ENCODE measurements at places on chromosomes 6 and 20.

DNA sequence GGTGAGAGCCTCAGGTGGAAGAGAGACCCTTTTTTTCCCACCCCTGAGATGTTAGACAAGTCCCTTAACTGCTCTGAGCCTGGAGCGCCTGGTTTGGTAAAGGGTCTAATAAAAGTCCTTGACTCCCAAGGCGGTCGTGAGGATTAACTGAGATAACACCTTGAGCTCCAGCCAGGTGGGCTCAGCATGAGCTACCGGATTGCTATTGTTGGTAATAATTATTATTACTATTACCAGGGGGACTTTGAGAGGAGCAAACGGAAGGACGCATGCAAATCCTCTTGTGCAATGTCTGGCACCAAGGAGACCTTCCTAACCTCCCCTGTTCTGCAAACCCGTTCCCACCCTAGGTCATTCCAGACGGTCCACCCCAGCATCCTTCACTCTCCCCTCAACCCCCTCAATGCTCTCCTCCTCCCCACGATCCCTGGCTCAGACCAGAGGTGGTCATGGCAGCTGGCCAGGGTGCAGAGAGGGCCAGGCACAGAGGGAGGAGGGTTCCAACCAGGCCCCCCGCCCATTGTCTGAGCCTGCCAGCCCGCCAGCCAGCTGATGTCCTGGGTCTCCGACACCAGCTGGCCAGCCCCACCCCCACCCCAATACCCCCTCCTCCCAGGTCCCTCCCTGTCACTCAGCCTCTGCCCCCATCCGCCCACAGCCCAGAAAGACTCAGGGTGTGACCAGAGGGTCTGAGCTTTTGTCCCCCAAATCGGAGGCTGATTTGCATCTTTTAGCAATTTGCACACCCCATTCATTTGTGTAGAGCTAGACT lies 14.3 kb upstream of the CBFA2T2 start:
- peak; percentile 44 for DNase-seq

DNA sequence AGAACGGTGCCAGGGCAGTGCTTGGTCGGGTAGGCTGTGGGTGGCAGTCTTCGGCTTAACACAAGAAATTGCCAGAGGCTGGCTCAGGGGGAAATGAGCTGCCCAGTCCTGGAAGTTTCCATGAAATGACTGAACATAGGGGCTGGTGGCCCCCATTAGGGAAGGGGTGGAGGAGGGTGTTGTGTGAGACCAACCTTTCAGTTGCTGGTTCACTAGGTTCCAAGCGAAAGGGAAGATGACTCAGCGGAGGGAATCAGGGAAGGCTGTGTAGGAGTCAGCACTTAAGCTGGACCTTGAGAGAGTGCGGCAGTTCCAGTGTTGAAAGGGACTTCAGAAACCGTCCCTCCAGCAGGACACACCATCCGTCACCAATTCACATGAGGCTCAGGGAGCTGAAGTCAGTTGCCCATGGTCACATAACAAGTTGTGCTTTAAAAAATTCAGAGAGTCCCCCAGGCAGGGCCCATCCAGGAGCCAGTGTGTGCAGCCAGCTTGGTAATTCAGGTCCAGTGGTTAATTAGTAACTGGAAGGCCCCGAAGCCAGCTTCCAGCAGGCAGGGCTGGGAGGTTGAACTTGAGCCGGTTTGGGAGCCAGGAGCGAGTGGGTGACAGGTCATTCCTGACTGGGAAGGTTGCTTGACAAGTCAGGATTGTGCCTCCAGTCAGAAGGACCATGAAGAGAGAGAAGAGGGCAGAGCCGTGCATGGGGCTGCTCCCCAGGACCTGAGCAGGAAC lies at the start of gene SGK2:
Gene SGK2 (plus strand): TSS at position 616 of the 735 bp plus-strand sequence. CDS start 7,469 bp downstream, outside the sequence.
- peak; percentile 95 for DNase-seq

- no peak for DNase-seq
Measured at GRCh38 chr20:63745961-63746731, 6.6 kb downstream of the SLC2A4RG start.

- DNase-seq: no peak
Measured at GRCh38 chr20:58097429-58097828, 131.0 kb downstream of the ANKRD60 start.

GRCh38 chr6:18497006-18497405 lies 109.9 kb downstream of the RNF144B start:
- no peak for DNase-seq

GRCh38 chr20:55174172-55174571 lies 698.8 kb downstream of the DOK5 start:
- no peak for DNase-seq

GRCh38 chr20:56429502-56429901 lies 17.4 kb downstream of the CASS4 start:
- DNase-seq: no peak

- peak; percentile 60 for DNase-seq
Measured at GRCh38 chr6:3471711-3472110, 14.9 kb upstream of the SLC22A23 start.

DNA sequence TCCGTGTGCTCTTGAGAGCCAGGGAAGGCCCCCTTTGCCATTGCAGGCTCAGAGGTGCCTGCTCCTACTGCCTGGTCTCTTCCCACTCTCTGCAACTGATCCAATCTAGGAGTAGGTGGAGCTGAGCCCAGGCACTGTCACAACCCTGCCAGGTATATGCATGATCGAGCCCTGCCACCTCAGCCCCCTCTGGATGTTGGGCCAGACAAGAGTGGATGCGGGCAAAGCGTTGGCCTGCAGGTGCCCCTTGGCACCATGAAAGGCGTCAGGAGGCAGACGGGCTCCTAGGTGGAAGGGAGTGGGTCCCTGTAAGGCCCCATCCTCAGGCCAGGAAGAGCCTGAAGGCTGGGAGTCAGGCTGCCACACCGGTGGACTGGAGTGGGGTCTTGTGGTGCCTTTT lies 5.9 kb upstream of the OR14J1 start:
- no peak for DNase-seq

DNA sequence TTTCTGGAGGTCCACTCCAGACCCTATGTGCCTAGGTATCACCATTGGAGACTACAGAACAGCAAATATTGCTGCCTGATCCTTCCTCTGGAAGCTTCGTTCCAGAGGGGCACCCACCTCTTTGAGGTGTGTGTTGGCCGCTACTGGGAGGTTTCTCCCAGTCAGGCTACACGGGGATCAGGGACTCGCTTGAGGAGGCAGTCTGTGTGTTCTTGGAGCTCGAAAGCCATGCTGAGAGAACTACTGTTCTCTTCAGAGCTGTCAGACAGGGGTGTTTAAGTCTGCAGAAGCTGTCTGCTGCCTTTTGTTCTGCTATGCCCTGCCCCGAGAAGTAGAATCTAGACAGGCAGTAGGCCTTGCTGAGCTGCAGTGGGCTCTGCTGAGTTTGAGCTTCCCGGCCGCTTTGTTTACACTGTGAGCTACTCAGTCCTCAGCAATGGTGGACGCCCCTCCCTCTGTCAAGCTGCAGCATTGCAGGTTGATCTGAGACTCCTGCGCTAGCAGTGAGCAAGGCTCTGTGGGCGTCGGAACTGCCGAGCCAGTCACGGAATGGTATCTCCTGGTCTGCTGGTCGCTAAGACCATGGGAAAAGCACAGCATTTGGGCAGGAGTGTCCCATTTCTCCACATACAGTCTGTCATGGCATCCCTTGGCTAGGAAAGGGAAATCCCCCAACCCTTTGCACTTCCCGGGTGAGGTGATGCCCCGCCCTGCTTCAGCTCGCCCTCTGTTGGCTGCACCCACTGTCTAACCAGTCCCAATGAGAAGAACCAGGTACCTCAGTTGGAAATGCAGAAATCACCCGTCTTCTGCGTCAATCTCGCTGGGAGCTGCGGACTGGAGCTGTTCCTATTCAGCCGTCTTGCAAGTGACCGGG lies 32.5 kb upstream of the ASCC3 start:
- DNase-seq: peak; percentile 69

DNA sequence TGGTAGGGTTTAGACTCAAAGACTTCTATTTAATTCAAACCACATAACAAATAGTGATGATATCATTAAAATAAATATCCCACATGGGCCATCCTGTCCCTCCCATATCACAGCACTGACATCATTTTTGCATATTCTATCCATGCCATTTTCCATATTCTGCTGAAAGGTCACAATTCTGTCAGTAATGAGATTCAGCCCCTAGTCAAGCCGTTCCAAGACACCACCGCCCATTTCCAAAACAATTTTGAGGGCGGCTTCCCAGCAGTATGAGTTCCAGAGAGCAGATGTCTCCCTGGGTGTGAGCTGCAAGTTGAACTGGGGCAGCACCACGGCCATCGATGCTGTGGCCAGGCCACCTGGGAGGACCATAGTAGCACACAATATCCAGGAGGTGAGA lies 65.1 kb upstream of the PLEKHG1 start:
- no peak for DNase-seq

- no peak for DNase-seq
Measured at GRCh38 chr20:43949741-43950618, 35.3 kb downstream of the TOX2 start.

- DNase-seq: peak; percentile 75
Measured at GRCh38 chr6:147201885-147202515, 2.2 kb upstream of the STXBP5 start.

DNA sequence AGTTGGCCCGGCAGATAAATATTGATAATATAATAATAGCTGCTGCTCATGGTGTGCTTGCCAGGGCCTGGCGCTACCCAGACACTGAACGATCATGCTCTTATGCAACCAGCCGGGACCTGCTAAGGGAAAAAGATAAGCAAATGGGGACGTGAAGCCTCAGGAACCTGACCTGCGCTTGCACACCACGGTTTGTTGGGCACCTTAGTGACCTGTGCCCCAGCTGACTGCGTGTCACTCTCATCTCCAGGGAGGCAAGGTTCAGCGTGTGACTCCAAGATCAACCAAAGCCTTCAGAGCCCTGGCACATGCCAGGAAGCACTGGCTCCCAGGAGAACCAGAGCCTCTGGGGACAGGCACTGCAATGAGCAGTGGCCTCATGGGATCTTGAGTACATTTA lies 111.1 kb downstream of the AGPAT4 start:
- DNase-seq: no peak

- no peak for DNase-seq
Measured at GRCh38 chr20:16566080-16566479, 7.2 kb downstream of the KIF16B start.

- no peak for DNase-seq
Measured at GRCh38 chr6:130189531-130190397, 33.0 kb downstream of the SAMD3 start.

DNA sequence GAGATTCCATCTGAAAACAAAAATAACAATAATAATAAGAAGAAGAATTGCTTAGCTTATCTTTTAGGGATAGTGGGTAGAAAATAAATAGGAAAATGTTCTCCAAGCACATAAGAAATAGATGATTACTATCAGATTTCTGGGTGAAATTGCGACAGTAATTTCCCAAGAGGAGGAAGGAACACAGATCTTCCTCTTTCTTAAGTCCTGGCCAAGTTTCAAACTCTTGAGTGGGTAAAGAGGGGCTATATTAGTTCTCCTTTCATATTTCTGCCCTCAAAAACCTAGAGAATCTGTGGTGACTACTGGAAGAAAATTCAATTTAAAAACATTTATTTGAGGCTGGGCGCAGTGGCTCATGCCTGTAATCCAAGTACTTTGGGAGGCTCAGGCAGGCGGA lies 63.7 kb downstream of the PHACTR2 start:
- DNase-seq: no peak

- DNase-seq: no peak
Measured at GRCh38 chr20:37316116-37316774, 26.8 kb downstream of the MANBAL start.

DNA sequence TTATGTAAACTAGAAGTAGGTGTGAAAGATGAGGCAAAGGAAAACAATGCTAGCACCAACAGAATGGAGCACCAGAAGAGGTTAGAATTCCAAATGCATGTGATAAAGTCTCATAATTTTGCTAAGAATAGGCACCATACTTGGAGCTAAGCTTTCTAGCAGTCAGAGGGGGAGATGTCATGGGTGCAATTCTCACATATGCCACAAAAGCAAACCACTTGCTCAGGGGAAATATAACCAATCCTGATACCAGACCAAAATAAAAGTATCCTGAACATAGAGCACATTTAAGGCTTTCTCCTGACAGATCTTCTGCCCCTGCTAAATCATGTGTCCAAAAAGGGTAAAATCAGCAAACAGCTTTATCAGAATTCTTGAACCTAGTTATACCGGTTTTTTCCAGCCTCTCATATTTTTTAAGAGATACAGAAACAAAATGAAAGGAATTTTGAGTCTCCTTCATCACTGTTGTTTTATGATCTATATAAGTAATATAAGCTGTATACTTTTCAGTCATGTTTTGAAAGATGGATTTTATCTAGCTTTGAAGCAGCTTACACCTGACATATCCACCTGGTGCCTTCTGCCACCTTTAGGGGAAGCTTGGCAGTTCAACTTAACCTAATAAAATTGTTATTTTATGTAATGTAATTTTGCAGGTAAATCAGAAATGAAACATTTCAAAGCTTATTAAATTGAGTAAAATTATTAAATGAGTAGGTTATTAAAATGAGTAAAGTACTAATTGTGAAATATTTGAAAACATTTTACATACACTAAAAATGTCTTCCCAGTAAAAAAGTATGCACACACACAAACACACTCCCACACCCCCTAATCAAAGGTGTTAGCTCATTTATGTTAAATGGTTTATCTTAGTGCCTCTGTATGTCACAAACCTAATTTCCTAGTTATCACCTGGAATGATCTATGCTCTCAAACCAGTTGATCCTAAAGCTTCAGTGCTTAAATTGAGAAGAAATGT lies 2.8 kb downstream of the SPO11 start:
- DNase-seq: peak; percentile 20

GRCh38 chr6:133245422-133245903 lies 4.3 kb downstream of the EYA4 start:
- DNase-seq: no peak

DNA sequence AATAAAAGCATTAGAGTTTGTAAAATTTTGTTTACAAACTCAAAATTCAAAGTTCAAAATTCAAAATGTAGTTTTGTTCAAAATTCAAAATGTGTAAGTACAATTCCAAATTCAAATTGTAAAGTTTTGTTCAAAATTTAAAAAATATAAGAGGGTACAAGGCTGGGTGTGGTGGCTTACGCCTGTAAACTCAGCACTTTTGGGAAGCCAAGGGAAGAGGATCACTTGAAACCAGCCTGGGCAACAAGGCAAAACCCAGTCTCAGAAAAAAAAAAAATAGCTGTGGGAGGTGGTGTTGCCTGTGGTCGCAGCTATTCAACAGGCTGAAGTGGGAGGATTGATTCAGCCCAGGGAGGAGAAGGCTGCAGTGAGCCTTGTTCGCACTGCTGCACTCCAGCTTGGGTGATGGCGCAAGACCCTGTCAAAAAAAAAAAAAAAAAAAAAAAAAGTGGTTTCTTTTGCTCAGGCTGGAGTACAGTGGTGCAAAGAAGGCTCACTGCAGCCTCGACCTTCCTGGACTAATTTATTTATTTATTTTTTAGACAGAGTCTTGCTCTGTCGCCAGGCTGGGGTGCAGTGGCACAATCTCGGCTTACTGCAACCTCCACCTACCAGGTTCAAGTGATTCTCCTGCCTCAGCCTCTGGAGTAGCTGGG lies 5.4 kb upstream of the ZBTB12 start:
- peak; percentile 34 for DNase-seq

DNA sequence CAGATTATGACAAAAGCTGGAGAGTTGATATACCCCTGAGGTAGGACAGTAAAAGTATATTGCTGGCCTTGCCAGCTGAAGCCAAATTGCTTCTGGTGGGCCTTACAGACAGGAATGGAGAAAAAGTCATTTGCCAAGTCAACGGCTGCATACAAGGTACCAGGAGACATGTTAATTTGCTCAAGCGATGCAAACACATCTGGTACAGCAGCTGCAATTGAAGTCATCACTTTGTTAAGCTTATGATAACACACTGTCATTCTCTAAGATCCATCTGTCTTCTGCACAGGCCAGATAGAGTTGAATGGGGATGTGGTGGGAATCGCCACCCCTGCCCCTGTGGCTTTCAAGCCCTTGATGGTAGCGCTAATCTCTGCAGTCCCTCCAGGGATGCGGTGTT lies 40.4 kb upstream of the POPDC3 start:
- no peak for DNase-seq

Measured in DMS53 (cell line).